ENCODE measurements at places on chromosomes 4 and X.

DNA sequence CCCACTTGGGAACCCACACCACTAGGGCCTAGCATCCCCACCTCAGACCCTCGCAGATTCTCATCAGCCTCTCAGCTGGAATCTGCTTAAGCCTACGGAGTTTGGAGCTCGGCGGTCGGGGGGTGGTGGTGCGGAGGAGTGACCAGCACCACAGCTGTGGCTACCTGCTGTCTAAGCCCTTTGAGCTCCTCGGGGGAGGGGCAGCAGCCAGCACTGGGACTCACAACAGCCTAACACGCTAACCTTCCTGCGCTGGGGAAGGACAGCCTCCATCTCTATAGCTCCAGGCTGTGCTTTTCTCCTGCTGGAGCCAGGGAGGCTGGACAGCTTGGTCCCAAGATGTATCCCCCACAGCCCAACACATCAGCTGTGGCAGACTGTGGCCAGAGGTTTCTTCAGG lies 281.5 kb downstream of the USP46 start:
- no peak for DNase-seq

DNA sequence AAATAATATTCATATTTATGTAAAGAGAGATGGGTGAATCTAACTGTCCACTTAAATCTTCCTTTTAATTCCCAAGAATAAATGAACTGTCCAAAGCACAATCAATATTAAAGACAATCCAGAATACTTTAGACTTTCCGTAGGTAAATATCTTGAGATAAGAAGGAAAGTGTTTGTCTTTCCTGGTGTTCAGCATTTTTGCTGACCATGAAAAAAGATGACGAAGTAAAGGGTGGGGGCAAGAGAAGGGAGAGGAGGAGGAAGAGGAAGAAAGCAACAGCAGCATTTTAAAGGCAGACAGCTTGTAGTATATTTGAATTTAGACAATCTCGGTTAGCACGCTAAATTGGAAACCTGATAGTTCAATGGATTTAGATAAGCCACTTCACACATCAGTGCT lies 498.2 kb downstream of the KCNIP4 start:
- no peak for DNase-seq

GRCh38 chr4:149555146-149555545 lies 260.5 kb downstream of the IQCM start:
- DNase-seq = no peak

DNA sequence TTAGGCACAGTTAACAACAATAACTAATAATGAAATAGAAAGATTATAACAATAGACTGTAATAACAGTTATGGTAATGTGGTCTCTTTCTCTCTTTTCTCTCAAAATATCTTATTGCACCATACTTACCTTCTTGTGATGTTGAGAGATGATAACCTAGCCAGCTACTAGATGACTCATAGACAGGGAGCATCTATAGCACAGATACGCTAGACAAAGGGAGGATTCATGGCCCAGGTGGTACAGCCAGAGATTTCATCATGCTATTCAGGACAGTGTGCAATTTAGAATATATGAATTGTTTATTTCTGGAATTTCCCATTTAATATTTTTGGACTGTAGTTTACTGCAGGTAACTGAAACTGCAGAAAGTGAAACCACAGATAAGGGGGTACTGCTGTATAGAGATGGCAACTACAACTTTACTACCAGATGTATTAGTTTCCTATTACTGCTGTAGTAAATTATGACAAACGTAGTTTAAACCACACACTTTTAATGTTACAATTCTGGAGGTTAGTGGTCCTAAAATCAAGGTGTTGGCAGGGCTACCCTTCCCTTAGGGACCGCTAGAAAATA lies 41.8 kb upstream of the MAGED1 start:
- DNase-seq = no peak

All from Ammon's horn (tissue), 1 donor.